ENCODE measurements at places on chromosomes 4 and X. TPM values are rescaled to one million over a fixed set of nuclear protein-coding genes. Genes with fewer than 3 reads are reported as not detected.

DNA sequence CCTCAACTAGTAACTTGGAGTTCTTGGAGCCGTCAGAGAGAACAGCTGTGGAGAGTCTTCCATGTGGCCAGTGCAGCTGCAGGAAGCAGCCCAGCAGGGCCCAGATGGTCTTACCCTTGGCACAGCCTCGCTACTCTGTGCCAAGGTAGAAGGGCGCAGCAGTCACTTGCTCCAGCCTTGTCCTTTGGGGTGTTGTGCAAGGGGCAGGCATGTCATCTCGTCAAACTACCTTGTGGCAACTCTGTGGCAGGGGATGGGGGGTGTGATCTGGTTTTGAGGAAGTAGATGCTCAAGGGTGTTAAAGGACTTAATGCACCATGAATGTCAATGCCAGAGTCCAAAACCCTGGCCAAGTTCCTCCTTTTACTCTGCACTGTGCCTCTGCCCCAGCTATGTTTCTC, 34.2 kb upstream of the TBC1D14 start:
- no peak for DNase-seq

DNA sequence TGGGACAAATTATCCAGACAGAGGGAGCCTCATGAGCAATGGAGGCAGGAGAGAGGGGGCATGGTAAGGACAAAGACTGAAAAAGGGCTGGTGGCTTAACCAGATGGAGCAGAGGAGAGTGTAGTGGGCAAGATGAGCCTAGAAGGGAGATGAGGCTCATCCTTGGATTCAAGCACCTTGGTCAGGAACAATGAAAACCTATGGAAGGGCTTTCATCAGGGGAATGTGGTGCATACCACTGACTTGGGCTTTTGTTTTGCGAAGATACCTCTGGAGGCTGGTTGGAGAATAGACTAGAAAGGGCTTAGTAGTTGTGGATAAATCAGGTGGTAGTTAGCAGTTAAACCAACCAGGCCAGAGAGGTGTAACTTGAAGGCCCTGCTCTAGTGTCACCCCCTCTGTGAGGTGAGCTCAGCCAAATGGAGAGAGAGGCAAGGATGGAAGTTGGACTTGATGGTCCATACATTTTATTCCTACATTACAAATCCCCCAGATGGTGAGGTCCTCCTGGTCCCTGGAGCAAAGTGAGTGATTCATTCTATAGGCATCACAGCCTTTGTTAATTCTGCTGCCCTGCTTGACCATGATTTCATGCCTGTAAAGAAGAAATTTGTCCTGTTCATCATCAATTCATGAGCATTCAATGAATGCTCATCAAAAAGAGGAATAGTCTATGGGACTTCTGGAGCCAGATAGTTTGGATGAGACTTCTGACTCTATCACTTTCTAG, 264.8 kb upstream of the IGFBP7 start:
- DNase-seq: no peak

- no peak for DNase-seq
Measured at GRCh38 chrX:107675823-107676555, 47.7 kb downstream of the PRPS1 start.

DNA sequence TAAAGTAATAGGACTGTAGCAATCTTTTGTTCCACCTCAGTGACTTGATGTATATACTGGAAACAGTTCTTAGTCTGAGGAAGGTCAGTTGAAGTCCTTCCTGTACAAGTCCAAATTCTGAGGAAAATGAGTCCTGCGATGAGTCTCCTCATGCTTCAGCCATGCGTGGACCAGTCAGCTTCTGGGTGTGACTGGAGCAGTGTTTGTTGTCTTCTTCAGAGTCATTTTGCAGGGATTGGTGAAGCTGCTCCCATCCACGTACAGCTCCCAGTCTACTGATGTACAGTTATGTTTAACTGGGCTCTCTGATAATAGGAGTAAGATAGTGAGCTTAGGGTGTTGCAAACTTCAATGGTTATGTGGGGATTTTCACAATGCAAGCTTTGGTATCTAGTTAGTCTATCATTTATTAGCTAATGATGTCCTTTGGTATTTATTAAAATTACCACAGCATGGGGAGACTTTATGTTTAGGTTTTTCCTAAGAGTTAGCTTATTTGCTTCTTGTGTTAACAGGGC, 3.4 kb downstream of the UGT2B17 start:
- DNase-seq: no peak

The ARHGEF6 gene
- polyA plus RNA-seq: 4.1 TPM

The GPRASP1 gene
- polyA plus RNA-seq: 4.8 TPM

The GNRHR gene
- polyA plus RNA-seq: not detected

The MAGEA1 gene
- not detected for polyA plus RNA-seq

Measured in kidney (tissue), 22 donors.